ENCODE measurements at places on chromosomes 7 and 10.

- peak; percentile 16 for DNase-seq
These were observed 66.2 kb upstream of the SRPK2 start for GRCh38 chr7:105454921-105455320.

GRCh38 chr7:70696201-70696754, 435.7 kb upstream of the GALNT17 start:
- peak; percentile 48 for DNase-seq

DNA sequence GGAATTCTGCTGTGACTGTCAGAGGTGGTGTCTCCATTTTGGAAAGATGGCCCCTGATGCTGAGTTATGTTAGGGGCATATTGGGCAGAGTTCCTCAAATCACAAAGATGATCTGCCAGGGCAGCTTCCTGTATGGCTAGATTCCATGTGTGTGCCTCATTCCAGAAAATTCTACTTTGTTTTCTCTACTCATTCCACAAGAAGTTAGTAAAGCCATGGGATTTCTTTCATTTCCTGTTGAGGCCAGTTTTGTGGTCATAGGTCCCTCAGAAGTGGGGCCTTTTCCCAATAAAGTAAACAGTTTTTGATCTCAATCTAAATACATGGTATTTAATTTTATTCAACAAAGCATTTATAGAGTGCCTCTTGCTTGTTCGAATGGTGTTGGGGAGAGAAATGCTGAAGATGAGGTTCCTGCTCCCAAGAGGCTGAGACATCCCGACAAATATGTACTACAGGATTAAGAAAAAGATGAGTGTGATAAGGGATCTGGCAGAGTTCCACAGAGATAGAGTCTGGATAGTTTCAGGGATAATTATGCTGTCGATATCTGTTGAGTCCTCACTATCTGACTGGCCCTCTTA, 33.0 kb downstream of the MINDY4 start:
- peak; percentile 89 for DNase-seq

GRCh38 chr10:49279015-49279880, 19.7 kb upstream of the C10orf71 start:
- DNase-seq, result no peak

GRCh38 chr10:125037145-125037877, 95.4 kb downstream of the ZRANB1 start:
- peak; percentile 67 for DNase-seq

- peak; percentile 91 for DNase-seq
These were observed at the start of gene BNIP3 for GRCh38 chr10:131981429-131982184. TSS of gene BNIP3 (minus strand) at chr10:131981923. CDS start at chr10:131981806, 117 bp downstream.

DNA sequence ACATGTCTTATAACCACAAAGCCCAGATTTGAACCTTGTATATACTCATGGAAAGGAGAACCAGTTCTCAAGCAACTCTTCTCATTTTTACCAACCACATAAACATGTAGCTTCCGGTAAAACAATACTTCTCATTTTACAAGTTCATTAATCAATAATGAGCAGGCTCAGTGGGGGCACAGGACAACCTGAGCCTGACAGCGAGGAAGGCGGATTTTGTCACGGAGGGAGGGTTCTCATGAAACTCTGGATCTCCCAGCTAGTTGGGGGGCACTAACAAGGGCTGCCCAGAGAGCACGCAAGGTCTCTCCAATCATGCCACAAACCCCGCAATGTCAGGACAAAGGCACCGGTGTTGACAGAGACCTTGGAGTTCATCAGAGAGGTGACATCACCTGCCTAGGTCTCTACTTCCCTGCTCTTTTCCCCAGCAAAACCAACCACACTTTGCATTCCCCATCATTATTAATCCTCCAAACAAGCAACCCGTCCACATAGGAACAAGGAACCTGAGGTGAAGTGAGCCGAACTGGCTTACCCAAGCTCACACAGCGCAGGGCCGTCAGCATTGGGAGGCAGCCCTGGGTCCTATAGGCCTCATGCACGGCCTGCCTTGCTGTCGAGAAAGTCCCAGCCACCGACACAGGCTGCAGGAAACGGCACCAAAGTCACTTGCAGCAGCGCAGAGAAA, 192.1 kb upstream of the KLF14 start:
- no peak for DNase-seq

DNA sequence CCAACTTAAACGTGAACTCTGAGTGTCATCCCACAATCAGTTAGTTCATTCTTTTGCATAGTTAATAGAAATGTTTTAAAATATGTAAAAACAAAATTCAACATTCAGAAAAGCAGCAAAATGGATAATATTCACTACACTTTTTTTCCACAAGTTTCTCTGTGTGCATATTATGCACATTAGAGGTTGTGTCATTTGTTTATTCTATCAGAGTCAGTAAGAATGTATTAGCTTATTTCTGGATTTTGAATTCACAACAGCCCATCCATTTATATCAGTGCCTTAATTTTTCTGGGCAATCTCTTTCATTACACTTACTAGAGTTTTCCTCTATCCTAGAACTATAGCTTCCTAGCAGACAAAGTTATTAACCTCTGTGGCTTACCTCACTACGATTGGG, 432.7 kb upstream of the SEMA3A start:
- DNase-seq, result no peak

- no peak for DNase-seq
These were observed 260.1 kb upstream of the YAE1 start for GRCh38 chr7:39306016-39306570.

GRCh38 chr10:128390596-128390995, 264.4 kb upstream of the MKI67 start:
- no peak for DNase-seq

DNA sequence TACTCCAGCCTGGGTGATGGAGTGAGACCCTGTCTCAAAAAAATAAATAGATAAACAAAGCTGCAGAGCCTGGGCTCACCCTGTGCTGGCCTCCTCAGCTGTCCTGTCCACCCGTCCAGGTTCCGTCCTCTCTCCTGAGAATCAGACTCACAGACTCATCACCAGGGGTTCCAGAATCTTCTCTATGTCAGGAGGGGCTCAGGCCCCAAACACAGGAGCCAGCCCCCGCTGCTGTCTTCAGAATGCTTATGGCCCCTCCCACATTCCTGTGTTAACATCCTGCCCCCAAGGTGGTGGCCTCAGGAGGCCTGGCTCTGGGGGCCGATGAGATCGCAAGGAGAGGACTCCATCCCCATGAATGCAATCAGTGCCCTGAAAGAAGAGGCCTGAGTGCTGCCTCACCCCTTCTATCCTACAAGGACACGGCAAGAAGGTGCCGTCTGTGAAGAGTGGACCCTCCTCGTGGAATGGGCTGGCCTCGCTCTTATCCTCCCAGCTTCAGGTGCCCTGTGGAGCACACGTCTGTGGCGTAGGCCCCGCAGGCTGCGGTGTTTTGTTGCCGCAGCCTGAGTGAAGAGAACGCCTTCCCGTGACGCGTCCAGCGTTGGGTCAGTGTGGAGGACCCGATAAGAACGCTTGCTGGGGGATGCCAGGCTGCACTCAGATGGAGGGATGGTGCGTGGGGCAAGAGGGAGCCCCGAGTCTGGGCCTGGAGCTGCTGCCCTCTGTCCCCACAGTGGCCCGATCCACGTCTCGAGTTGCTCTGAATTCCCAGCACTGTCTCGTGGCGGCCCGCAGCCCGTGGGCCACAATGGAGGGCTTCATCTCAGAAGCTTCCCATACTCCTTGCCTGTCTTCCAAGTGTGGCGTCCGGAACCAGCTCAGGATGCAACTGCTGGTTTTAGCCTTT, 77.1 kb downstream of the INPP5A start:
- no peak for DNase-seq

- DNase-seq, result no peak
These were observed 1.4 kb downstream of the ZNF282 start for GRCh38 chr7:149196705-149197171.

- DNase-seq, result peak; percentile 73
These were observed 56.7 kb upstream of the SDK1 start for GRCh38 chr7:3244241-3244814.

DNA sequence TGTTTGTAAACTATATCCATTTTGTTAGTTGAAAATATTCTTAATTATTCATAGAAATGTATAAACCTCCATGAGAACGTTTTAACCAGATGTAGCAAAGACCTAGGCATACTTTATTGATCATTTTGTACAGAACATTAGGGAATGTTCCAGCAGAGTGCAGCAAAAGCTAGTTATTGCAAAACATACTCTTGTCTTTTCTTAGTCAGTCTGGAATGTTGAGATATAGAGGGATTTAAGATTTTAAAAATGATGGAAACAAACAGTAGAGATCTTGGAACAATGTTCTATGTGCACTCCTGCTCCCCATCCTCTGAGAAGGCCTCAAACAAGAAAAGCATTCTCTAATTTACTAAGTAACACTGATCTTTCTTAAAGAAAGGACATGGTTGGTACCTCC, 292.1 kb downstream of the BBS9 start:
- peak; percentile 59 for DNase-seq

DNA sequence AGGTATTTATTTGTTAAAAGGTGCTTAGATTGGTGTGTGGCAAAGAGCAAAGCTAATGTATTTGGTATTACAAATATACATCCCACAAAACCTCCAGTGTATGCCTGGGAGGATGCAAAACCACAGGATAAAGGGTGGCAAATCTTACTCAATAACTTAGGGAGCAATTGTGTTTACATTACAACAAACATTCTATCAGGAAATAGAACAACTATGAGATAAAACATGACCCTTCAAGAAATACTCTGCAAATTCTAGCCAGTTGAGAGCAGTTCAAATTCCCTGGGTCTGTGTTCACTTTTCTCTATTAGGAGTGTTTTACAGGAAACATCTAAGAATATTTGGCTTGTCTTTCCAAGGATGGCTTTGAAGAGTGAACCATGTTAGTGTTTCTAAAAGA, 64.9 kb downstream of the CUL1 start:
- peak; percentile 4 for DNase-seq

GRCh38 chr10:47039562-47039913, 128.3 kb downstream of the PTPN20 start:
- no peak for DNase-seq

GRCh38 chr10:7184660-7185366, 226.0 kb downstream of the SFMBT2 start:
- no peak for DNase-seq

DNA sequence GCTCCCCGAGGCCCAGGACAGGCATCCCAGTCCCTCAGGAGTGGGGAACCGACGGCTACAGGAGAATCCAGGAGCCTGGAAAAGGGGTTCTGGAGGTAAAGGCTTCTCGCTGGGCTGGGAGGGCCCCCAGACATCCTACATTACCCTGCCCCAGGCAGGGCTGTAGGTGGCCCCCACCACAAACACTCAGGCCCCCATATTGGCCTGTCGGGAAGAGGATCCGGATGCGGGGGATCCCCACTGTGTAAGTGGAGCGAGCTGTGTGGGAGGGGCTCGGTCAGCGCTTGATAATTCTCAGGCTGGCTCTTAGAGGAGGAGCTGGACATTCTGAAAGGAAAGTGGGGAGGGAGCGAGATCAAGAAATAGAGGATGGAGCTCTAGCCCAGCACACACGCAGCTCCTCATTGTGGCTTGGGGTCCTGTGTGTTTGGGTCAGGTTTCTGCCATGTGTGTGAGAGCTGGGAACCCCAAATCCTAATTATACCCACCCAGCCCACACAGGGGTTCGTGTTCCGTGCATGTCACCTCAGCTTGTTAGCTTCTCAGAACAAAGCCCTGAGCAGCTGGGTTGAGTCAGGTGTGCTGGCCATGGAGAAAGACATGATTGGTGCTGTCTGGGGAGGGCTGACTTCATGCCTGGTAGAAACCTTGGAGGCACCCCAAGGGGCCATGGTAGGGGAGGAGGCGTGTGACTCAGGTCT, 49.4 kb downstream of the ZNF467 start:
- DNase-seq, result no peak

- DNase-seq, result no peak
These were observed 57.8 kb upstream of the SDK1 start for GRCh38 chr7:3243256-3243655.

GRCh38 chr10:88926566-88927415, 25.8 kb downstream of the ACTA2 start:
- DNase-seq, result peak; percentile 97

- DNase-seq, result no peak
These were observed 236.5 kb downstream of the SKAP2 start for GRCh38 chr7:26627891-26628341.

GRCh38 chr10:72509941-72510340, 115.9 kb downstream of the MICU1 start:
- no peak for DNase-seq

DNA sequence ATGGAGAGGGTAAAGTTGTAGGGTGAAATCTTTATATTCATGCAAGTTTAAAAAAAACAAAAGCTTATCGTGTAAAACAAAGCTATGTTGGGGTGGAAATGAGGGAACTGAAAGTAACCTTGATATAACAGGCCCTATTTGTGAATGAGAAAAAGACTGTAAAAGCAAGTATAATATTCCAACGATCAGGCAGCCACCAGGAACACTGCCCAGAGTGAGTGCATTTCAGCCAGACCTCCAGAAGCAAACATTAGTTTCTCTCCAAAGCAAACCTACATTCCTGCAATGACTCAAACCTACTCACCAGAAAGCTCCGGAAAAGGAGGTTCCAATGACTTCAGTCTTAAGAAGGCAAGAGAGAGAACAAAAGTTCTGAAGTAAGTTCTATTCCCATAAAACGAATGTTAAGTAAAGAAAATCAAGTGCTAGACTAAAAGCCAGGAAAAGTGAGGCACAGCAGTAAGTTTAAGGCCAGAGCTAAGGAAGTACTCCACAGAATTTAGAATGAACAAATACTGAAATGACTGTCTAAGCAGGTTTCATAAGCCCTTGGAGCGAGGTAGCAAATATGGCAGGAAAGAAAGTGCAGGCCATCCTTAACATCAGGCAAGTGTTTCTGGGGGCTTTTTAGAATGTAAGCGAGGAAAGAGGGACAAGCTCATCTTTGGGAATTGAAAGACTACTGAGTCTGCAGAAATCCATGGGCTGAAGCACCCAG, 493.1 kb downstream of the XPNPEP1 start:
- peak; percentile 87 for DNase-seq

DNA sequence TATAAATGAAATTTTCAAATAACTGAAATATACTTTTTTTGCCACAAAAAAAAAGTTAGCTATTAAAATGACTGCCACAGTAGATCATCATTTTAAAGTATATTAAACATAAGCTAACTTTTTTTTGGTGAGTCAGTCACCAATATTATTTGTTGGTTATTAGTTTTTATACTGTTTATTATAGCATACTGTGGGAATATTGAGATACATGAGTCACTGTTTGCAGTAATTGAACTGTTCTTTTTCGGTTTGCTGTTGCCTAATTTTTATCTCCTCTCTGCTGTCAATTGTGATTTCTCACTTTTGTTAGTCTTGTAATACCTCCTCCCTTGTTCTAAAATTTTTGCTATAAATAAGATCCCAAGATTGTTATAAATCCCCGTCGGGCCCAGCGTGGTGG, 45.7 kb downstream of the BTAF1 start:
- DNase-seq, result no peak

GRCh38 chr7:130222-130572, 62.2 kb upstream of the FAM20C start:
- DNase-seq, result no peak

DNA sequence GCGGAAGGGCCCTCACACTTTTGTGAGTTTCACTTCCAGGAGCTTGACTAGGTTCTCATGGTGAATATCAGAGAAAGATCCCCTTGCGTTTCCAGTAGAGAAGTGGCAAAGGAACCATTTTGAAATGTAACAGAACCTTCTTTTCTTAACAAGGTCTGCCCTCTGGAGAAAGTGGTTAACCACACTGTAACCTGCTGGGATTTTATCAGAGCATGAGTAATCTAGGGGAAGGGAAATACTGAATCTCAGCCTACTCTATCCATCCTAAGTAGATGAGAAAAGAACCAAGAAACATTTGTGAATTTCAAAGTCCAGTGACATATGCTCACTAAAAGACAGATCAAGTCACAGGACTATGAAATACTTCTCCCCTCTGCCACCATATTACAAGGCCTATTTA, 235.5 kb downstream of the ZEB1 start:
- peak; percentile 82 for DNase-seq

GRCh38 chr7:51620706-51621105, 304.1 kb upstream of the COBL start:
- DNase-seq, result no peak

GRCh38 chr10:64097391-64098122, 576.4 kb downstream of the REEP3 start:
- no peak for DNase-seq
